ENCODE measurements at places on chromosomes 11 and 22.

- DNase-seq: no peak
Measured at GRCh38 chr22:30285176-30285845, 4.0 kb downstream of the CASTOR1 start.

- DNase-seq: no peak
Measured at GRCh38 chr11:94655291-94655690, 88.1 kb downstream of the PIWIL4 start.

DNA sequence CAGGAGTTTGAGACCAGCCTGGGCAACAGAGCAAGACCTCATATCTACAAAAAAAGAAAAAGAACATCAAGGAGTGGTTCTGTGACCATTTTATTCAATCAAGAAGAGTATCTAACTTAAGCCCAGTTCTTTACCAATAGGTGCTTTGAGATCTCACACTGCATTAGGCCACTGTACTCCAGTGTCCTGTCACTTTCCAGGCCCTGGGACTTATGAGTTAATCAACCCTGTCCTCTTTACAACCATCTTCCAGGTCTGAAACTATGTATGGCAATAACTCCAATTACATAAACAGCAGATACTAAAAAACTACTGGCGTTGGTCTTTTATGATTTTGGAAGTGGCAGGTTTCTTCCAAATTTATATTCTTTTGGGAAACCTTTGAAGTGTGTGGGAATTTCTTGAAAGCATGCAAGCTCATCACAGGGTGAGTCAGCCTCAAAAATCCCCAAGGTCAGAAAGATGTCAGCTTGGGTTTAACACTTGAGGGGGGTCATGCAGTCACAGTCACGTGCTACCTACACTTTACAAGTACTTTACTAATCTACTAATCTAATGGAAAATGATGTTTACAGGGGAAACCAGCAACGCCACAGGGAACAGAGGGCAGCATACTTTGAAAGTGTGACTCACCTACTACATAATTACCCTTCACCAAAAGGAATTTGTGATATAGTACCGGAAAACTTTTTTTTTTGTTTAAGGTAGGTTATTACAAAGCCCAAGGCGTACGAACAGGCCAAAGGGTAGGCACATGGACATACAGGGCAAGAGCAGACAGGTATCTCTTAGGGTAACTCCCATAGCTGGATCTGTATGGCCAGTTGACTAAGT, 15.6 kb downstream of the PISD start:
- DNase-seq: no peak

- no peak for DNase-seq
Measured at GRCh38 chr11:20275987-20276965, 87.2 kb upstream of the HTATIP2 start.

DNA sequence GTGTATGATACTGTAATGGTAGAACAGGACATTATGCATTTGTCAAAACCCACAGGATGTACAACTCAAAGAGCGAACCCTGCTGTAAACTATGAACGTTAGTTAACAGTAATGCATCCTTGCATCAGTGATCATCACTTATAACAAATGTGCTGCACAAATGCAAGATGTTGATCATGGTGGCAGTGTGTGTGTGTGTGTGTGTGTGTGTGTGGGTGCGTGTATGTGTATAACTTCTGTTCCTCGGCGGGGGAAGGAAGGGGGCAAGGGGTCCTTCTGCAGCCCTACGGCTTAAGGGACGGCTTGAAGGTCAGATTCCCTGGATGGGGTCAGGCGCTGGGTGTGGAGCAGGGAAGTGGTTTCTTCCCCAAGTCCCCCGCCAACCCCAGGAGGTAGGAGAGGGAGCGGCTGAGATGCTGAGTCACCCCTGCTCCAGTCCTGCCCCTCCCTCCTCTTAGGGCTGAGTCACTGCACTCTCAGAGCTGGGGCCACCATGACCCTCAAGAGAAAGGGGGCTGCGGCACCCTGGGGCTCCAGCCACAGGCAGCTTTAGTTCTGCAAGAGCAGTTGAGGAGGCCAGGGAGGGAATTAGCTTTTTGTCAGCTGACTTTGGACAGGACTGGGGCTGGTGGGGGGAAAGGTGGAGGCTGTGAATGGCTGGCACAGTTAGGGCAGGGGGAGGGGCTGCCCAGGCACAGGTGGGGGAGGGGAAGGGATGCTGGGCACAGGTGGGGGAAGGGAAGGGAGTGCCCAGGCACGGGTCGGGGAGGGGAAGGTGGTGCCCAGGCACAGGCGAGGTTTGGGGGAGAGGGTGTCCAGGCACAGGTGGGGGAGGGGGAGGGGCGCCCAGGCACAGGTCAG, 8.8 kb upstream of the CTSD start:
- peak; percentile 11 for DNase-seq

All from T-helper 17 cell (primary cell).